ENCODE measurements at places on chromosomes 5 and 9.

- DNase-seq = no peak
Measured at GRCh38 chr5:75439276-75439675, 72.2 kb downstream of the CERT1 start.

DNA sequence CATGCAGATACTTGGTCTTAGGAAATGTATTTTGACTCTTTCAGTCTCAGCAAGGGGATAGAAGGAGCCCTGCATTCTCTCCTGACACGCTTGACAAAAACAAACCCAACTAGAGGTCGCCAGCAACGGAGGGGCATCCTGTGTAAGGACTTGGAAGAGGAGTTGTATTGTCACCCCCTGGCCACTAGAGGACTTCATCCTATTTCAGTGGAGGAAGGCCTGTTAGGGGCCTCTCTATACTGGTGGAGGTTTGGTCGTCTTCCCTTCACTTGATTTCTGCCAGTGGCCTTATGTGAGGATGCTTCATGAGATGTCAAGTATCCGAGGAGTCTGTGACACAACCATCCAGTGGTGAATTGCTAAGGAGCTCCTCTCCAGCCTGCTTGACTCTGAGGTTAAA is 122.8 kb upstream of the STC2 start:
- DNase-seq = no peak

GRCh38 chr9:101146508-101146907 is 118.0 kb downstream of the PLPPR1 start:
- no peak for DNase-seq

GRCh38 chr9:91231619-91232018 is 130.1 kb downstream of the AUH start:
- no peak for DNase-seq

- DNase-seq = no peak
Measured at GRCh38 chr5:123545506-123545905, 33.5 kb downstream of the CSNK1G3 start.

- DNase-seq = no peak
Measured at GRCh38 chr9:31500422-31500821, 884.0 kb upstream of the ACO1 start.

- no peak for DNase-seq
Measured at GRCh38 chr9:119838210-119838609, 469.0 kb upstream of the BRINP1 start.

DNA sequence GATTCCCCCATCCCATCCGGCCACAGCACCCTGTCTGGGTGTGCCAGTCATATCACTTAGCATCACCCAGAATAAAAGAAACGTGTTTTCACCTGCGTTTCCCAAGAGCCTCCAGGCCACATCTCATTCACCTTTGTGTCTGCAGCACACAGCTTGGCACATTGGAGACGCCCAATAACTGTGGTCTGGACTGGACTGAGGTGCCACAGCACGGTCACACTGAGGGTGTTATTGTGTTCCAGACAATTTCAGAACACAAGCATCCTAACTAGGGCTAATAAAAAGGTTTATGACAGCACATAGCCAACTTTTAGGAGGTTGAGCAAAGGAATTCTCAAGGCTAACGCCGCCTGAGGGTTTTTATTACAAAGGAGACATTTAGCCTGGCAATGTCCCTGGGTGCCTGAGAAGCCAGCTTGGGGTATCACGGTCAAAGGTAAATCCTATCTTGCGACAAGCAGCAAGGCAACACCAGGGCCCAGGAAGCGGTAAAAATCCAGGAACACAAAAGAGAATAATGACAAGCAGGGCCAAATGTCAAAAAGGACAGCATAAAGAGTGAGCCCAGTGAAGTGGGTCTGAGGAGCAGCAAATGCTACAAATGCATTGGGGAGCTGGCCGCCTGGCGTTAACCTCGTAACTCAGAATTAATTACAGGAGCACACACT is 3.4 kb downstream of the EPB41L4B start:
- DNase-seq = no peak

- no peak for DNase-seq
Measured at GRCh38 chr5:158466191-158466590, 607.2 kb upstream of the CLINT1 start.

- no peak for DNase-seq
Measured at GRCh38 chr5:11873587-11873986, 30.7 kb downstream of the CTNND2 start.

DNA sequence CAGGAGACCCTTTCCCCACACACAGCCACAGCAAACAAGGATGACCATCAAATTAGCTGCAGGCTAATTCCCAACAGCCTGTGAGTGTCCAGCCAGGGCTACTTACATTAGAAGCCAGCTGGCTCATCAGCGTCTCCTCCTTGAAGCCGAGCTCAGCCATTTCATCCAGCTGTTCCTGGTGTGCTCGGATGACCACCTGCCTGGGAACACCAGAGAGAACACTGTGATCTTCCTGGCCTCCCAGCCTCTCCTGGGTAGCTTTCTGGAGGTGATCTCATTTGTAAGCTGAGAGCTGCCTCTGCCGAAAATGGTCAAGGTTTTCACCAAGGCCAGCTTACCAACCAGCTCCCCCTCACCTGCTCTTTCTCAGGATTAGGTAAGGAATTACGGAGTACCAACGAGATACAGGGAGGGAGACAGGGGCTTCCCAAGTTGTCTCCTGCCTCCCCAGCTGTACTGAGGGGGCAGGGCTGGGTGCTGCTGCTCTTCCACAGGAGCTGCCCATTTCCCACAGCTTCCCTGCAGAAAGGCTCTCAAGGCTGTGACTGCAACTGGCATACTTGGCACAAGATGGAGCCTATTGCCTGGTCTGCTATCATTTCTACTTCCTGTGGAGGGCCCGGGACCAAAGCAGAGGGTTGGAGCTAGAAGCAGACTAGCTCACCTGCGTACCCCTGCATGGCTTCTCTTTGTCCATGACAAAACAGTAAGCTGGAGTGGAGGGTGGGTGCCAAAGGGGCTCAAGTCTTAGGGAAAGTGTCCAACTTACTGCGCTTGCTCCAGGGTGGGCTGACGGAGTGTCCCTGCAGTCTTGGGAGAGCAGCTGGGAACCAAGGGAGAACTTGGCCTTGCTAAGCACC is 73.9 kb downstream of the KIF24 start:
- DNase-seq = no peak

- no peak for DNase-seq
Measured at GRCh38 chr9:128151309-128152132, 2.3 kb downstream of the LCN2 start.

- no peak for DNase-seq
Measured at GRCh38 chr5:76319673-76320072, 83.4 kb upstream of the IQGAP2 start.

DNA sequence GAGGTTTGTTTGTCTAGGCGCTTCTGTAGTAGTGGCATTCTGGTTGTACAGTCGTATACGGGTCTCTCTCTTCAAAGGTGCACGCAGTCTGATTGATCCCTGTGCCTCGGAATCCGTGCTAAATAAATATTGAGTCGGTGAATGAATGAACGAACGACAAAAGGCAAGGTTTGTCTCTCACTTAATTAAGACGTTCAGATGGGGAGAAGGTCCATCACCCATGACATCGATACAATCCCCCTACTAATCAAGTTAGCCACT is 500 bp upstream of the CREBRF start:
- no peak for DNase-seq

GRCh38 chr5:125604104-125604503 is 819.1 kb upstream of the GRAMD2B start:
- DNase-seq = no peak

- no peak for DNase-seq
Measured at GRCh38 chr5:174056064-174056847, 10.8 kb downstream of the NSG2 start.

GRCh38 chr9:124008303-124008693 is 3.3 kb upstream of the LHX2 start:
- no peak for DNase-seq

- peak; percentile 43 for DNase-seq
Measured at GRCh38 chr9:86282979-86283535, 719 bp upstream of the ISCA1 start.

DNA sequence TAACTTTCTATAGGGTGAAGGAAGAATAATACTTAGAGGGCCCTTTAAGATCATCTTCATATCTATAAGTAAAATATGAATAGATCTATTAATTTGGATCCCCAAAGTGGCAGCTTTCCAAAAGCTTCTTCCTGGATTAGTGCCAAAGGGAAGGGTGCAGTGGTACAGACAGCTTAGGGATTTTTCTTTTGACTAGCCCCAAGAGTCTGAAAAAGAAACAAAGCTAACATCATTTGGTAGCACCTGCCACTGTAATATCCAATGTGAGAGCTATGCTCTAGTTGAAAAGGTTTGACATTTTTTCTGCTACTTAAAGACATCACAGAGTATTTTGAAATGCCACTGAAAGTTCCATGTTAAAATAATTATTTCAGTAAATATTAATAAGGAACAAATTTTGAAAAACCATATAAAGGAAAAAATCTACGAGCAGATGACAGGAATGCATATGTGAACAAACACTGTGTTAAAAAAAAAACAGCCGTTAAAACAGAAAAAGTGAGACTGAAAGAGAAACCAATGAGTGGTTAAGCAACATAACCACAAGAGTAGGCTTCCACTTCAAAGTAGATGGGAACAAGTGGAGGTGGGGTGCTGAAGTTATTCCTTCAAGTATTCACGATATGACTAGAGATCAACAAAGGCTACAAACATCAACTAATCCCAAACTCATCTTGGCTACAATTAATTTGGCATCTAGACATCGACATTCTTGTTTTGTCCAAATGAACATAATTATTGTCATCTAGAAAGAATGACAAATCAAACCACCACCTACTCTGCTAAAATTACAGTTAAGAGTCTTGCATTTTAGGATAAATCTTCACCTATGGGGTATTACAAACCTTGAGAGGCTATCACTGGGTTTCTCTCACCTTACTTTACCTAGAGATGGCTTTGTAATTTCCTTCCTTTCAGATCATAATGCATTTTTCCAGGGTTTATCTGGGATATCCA is 137.5 kb downstream of the CPLANE1 start:
- no peak for DNase-seq

- peak; percentile 7 for DNase-seq
Measured at GRCh38 chr9:99680191-99680590, 141.5 kb upstream of the NR4A3 start.

- no peak for DNase-seq
Measured at GRCh38 chr5:146888351-146888978, 9.9 kb upstream of the PPP2R2B start.

GRCh38 chr9:65449423-65449822 is 164.4 kb upstream of the FOXD4L5 start:
- no peak for DNase-seq

DNA sequence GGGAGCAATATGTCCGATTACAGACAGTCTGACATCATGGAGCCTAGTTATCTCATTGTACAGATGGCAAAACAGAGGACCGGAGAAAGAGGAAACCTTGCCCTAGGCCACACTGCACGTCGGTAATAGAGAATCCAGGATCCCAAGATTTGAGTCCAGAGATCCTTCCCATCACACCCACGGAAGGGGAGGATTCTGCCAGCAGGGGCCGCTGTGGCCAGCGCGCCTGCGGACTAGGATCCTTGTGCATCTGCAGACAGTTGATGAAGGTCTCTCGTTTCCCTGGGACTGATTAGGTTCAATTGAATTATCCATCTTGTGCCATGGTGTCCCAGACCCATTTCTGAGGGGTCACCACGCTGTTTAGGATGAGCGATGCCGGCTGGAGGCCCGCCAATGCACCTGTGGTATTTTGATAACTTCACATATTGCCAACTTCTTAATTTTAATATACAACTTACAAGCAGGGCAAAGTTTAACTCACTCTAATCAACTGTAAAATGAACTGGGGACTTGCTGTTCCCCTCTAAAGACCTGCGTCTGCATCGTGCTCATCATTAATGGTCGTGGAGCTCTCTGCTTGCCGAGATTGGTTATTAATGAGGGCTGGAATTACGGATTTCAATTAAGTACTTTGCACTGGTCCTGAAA is 592.7 kb upstream of the BRINP1 start:
- no peak for DNase-seq

DNA sequence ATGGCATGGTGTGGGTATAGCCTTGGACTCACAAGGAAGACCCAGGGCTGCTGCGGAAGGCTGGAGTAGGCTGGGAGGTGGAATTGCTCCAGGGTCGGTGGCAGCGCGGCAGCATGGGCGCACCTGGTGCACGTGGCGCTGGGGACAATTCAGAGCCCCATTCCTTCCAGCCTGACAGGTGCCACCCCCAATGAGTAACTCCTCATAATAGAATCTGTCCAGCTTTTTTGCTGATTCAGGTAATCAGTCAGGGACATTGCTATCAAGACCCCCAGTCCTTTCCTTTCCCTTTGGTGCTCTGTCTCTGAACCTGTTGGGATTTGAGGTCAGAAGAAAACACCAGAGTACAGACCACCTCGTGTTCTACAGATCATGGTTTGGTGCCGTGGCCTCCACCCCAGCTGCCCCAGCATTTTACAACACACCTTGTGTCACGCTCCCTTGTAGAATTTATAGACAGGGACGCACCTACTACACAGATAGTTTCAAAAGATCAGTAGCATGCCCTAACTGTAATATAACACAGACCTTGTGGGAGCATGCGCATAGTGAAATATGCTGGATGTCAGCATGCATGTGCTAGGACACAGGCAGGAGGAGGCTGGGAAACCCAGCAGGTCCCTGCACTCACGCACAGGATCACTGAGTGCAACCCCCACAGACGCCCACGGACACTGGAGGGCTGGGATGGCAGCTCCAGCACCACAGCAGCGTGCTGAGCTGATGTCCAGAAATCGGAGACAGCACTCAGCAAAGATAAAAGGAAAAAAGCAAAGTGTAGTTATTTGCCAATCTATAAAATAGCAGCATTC is 47.9 kb upstream of the CTSL start:
- DNase-seq = no peak

DNA sequence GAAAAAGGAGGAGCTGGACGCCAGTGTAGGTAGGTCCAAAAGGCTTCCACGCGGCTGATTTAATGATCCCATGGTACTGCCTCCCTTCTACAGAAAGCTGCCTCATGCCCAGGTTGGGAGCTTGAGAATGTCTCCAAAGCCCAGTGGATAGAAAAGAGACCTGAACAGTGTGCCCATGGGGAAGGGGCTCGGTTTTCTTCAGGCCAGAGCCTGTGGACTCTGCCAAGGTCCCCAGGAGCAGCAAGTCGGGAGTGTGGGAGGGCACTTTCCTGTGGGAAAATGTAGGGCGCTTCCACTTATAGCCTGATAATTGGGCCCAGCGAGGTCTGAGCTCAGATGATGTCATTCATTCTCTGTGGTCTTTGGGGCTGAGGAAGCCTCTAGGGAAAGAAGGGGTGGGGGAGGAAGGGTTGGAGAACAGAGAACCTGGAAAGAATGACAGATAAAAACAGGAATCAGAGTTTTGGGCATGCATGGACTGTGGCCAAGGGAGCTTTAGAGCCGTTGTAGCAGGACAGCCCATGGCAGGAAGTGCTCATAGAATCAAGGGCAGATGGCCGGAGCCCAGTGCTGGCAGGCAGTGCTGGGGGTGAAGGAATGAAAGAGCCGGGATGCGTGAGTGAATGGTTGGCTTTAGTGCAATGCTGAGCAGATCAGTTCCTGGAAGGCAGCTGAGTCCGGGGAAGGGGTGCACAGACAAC is 42.5 kb upstream of the SH3PXD2B start:
- peak; percentile 20 for DNase-seq

All from AG09319 (cell line).